DMS53 (cell line): ENCODE measurements at places on chromosomes 16 and 17.

- DNase-seq: no peak
These were observed 214.4 kb downstream of the C16orf78 start for GRCh38 chr16:49588026-49588425.

DNA sequence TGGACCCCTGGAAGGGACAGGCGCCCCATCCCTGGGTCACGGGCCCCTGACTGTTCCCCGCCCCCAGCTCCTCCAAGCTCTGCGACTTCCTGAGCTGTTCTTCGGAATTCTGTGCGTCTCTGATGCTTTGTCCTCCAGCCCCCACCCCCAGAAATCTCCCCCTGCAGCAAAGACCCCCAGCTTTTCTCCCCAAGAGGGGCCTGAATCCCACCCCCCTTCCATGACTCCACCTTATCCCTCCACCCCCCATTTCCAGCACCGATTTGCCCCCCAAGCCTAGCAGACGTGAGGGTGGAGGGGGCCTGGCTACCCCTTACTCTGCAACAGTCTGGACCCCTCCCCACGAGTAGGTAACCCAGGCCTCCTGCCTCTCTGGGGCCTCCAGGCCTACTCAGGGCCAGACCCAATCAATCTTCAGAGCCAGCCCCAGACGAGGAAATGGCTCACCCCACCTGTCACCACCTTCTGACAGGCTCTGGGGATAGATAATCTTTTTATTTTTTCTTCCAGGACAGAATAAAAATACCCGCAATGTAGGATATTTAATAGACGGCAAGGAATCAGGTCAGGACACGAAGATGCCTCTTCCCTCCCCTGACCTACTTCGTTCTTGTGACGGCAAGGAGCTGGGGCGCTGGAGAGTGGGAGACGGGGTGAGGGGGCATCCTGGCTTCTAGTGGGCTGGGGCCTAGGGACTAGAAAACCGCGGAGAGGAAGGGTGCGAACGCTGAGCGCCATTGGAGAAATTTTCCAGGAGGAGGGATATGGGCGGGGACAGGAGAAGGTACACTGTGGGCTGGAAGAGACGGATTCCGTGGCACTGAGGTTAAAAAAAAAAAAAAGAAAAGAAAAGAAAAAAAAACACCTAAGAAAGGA is 744 bp upstream of the PLXDC1 start:
- DNase-seq: peak; percentile 78

DNA sequence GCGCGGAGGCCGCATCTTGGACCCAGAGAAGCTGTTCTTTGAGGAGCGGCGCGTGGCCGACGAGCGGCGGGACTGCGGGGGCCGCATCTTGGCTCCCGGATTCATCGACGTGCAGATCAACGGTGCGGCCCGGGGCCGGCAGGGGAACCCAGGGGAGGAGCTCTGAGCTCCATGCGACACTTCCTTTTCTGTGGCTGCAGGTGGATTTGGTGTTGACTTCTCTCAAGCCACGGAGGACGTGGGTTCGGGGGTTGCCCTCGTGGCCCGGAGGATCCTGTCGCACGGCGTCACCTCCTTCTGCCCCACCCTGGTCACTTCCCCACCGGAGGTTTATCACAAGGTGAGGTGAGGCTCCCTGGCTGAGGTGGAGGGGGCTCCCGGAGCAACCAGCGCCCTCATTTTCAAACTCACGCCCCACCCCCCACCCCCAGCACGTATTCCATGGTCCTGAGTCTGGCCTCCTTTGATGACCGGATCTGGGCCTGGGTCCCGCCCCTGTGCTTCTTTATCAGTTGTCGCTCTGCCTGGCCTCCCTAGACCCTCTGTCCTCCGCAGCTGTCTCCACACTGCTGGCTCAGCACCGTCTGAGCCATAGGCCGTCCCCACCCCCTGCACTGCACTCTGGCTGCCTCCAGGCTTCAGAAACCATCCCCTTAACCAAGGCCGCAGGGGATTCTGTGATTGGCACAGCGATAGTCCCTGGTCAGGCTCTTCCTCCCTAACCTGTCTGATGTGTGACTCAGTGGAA is 787 bp downstream of the AMDHD2 start:
- DNase-seq: peak; percentile 57

DNA sequence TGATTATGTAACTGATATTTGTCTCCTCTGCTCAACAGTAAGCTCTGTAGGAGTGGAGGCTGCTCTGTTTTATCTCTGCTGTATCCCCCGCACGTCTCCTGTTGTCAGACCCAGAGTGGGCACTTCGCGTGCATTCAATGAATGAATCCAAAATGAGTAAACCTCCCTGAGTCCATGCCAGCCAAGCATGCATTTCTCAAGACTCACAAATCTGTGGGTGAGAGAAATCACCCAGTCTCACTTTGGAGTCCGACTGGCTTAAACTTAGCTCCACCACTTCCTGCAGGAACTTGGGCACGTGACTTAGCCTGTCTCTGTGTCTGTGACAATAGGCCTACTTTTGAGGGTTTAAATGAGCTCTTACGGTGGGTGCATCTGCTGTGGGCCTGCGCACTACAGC is 3.7 kb downstream of the PNPO start:
- DNase-seq: no peak

- peak; percentile 40 for DNase-seq
These were observed 719 bp upstream of the RNF227 start for GRCh38 chr17:7916808-7917207.

- no peak for DNase-seq
These were observed 16.7 kb upstream of the FOXJ1 start for GRCh38 chr17:76157759-76158158.

GRCh38 chr17:80047176-80047575 is 10.7 kb downstream of the CCDC40 start:
- peak; percentile 88 for DNase-seq

DNA sequence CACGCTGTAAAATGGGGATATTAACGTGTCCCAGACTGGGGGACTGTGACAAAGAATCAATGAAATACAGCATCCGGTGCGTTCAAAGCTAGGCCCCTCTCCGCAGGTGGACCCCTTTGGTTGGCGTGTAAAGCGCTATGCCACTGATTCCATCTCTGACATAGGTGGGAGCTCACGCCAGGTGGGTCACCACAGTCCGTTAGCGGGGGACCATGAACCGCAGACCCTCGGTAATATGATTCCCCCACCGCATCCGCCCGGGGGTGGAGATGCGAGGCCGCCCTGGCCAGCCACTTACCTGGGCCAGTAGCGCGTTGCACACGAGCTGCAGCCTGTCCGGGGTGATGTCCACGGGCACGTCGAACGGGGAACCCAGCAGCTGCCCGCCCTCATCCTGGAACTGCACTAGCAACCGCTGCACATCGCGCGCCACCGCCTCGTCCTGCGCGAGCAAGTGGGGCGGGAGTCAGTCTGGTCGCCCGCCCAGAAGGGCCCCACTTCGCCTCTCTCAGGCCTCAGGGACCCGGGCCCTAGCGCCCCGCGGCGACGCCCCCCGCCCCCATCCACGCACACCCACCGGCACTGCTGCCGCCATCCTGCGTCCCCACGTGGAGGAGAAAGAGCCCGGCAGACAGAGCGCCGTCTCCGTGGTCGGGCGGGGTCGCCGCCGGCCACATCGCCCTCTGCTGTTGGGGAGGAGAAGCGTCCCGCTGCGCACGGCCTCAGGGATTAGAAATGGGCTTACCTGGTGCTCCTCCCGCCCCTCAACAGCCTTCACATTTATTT is at the start of gene NLE1:
NLE1 (minus strand) TSS at position 623 of the 786 bp plus-strand sequence; CDS start at position 595, 28 bp downstream.
- DNase-seq: peak; percentile 87

GRCh38 chr17:33169580-33170285 is 123.4 kb downstream of the ASIC2 start:
- DNase-seq: no peak

- no peak for DNase-seq
These were observed 226.7 kb downstream of the KATNIP start for GRCh38 chr16:27776556-27777225.

- DNase-seq: no peak
These were observed 28.4 kb upstream of the ZNF423 start for GRCh38 chr16:49884033-49885015.

GRCh38 chr16:57329718-57330327 is 28.8 kb upstream of the CCL22 start:
- no peak for DNase-seq

DNA sequence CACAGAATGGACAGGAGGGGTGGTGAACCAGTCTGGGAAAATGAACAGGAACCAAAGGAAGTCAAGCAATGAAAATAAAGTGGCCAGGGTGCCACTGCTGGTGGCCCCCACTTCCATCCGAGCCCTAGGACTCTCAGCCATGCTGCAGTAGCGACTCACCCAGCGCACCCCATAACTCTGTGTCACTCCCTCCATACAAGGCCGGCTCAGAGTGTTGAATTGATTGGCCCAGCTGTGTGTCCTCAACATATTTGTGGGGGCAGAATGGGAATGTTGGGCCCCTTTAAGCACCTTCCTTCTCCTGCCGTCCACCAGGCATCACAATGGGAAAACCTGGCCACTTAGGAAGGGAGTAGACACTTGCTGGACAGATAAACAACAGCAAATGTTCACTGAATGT is 169.0 kb upstream of the SDK2 start:
- no peak for DNase-seq

GRCh38 chr16:57245472-57246113 is 534 bp downstream of the ARL2BP start:
- DNase-seq: peak; percentile 76

GRCh38 chr17:57370619-57371018 is 114.3 kb downstream of the MSI2 start:
- no peak for DNase-seq

DNA sequence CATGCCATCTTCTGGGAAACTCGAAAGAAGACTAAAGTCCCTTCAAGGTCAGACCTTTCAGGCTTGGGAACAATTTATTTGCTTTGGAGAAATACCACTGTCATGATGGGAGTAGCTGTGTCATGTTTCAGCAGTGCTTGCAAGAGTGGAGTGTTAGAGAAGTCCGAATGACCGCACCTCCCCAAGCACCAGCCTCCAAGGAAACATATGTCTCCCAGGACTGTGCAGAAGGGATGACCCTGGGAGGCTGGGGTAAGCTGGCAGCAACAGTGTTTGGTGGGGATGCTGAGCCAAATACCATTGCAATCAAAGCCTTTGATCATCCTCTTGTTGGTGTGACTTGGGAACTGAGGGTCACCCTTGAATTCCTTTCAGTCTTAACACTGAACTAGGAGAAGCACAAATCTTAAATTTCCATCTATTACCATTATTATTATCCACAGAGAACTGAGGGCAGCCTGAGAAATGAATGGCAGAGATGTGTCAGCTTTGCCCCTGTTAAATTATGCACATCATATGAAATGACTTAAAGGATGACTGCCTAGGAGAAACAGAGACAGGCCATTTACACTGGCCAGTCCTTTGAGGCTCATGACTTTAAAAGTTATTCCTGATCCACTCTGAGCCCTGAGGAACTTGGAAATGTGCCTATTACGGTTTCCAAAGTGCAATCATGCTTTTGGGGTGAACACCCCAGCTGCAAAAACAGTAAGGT is 244.9 kb downstream of the CA10 start:
- DNase-seq: no peak

DNA sequence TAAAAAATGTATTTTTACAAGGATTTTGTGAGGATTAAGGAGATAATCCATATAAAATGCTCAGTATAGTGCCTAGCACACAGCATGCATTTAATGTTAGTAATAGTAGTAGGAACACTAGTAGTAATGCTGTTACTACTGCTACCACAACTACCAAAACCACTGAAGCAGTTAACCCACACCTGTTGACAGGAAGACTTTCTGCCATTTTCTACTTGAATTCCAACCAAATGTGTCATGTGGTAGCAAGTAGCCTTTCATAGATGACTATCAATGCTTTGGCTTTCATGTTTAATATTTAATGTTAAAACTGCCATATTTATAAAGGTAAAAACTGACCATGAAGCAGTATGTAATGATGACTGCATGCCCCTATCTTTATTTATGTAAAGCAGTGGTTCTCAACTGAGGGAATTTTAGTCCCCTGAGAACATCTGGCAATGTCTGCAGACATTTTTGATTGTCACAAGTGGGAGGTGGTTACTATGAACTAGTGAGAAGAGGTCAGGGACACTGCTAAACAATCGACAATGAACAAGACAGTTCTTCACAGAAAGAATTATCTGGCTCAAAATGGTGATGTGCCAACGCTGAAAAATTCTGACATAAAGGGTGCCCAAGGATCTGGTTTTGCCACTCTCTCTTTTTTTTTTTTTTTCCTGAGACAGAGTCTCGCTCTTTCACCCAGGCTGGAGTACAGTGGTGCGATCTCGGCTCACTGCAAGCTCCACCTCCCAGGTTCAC is 89.4 kb downstream of the ITFG1 start:
- DNase-seq: no peak

DNA sequence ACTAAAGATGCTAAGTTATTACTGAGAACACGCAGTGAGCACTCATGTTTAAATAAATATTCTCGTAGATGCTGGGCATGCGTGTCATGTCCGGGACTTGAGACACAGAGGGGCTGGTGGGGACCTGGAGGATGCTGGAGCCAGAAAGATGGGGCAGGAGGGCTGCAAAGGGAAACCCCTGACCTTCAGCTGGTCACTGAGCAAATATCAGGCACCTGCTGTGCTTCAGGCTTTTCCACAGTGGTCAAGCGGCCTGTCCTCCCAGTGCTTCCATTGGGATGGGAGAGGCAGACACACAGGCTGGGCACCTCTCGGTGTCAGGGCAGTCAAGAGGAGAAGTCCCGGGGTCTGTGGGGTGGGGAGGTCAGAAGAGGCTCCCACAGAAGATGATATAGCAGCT is 211.4 kb downstream of the GSG1L start:
- DNase-seq: no peak

GRCh38 chr17:80918731-80919130 is 72.9 kb upstream of the CHMP6 start:
- DNase-seq: no peak

GRCh38 chr16:82626791-82627261 is at the start of gene CDH13:
Gene CDH13, plus strand, starts transcription at chr16:82626969.
- DNase-seq: peak; percentile 30

GRCh38 chr17:19904412-19904811 is 36.7 kb upstream of the ULK2 start:
- DNase-seq: no peak

GRCh38 chr16:87636741-87637140 is 34.4 kb downstream of the JPH3 start:
- no peak for DNase-seq

DNA sequence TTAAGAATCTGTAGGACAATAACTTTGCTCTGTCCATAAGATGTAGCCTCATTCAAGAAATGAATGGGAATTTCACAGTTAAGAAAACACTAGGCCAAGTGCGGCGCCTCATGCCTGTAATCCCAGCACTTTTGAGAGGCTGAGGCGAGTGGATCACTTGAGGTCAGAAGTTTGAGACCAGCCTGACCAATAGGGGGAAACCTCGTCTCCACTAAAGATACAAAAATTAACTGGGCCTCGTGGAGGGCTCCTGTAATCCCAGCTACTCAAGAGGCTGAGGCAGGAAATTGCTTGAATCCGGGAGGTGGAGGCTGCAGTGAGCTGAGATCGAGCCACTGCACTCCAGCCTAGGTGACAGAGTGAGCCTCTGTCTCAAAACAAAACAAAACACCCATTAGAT is 19.9 kb upstream of the RSL1D1 start:
- DNase-seq: no peak

GRCh38 chr17:30376621-30377452 is 1.9 kb upstream of the CPD start:
- peak; percentile 97 for DNase-seq

DNA sequence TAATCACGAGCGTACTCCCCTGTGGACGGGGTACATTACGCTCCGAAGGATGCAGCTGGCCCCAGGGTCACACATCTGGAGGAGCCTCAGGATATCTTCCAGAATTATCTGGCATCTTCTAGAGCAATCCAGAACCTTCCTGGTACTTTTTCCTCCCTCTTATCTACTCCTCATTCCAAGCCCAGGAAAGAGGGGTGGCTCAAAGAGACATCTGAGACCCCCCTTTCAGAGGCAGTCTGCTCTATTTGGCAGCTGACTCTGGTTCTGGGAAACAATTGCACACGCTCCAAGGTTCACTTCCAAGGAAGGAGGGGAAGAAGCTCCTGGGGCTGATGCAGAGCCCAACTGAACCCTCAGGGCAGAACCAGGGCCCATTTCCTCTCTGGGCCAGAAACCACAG is 14.9 kb downstream of the RBFOX3 start:
- no peak for DNase-seq
